Islet precursor cell (in vitro differentiated cells): ENCODE measurements at places on chromosomes 16 and 17.

DNA sequence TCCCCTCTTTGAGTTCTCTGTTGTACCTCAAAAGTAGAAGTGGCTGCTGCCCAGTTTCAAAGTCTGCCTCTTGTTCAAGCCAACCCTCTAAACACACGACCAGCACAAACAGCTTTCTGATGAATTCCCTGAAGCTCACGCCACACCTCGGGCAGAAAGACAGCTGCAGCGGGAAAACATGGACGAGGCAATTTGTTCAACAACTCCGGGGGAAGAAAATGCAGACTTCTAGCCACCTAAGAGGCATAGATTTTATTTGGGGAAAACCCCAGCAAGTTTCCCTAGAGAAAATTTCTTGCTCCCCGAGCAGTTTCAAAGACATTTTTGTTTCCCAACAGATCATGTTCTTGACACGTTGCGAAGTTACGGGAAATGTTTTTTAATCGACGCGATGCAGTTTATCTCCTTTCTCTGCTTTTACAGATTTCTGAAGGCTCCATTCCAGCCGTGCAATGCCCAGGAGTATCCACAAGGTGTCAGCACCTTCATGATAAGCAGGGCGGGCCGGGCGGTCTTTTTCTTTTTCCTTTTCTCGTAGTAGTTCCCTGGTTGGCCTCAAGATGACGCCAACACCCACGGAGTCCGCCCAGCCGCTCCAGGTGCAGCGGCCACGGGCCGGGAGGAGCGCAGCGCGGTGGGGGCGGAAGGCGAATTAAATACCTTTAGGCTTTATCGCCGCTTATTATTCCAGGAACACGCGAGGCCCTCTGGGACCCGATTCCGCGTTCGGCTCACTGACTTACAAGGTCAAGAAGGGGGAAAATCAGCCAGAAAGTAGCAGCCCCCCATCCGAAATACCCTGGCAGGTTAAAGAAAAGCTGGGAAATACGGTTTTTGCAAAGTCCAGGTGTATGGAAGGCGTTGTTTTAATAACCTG is 2.9 kb upstream of the FOXC2 start:
- peak; percentile 92 for DNase-seq

DNA sequence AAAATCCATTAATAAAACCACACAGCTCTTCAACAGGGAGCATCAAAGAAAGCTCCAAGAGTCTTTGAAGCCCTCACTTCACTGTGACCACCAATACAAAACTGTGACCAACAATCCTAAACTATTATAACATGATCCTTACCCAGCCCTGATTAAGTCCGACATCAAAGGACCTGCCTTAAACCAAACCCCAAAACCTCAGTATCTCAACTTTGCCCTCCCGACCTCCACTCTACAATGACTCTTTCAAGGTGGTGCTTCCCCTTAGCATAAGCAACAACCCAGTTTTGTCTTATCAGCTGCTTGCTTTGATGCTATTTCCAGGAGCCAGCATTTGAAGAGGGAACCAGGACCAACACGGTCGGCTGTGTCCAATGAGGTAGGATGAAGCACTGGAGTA is 8.5 kb upstream of the PRSS22 start:
- DNase-seq: no peak

DNA sequence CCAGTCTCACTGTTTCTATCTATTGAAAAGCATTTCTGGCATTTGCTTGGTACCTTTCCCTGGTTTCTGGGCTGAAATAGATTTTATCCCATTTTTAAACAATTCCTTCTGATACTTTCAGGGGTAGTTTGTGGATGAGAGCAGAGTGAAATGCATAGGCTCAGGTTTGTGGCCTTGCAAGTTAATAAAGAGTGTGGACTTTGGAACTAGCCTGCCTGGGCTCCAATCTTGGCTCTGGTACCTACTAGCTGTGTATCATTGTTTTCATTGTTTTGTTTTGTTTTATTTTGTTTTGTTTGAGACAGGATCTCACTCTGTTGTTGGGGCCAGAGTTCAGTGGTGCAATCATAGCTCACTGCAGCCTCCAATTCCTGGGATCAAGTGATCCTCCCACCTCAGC is 175.5 kb downstream of the PRKCB start:
- DNase-seq: no peak

DNA sequence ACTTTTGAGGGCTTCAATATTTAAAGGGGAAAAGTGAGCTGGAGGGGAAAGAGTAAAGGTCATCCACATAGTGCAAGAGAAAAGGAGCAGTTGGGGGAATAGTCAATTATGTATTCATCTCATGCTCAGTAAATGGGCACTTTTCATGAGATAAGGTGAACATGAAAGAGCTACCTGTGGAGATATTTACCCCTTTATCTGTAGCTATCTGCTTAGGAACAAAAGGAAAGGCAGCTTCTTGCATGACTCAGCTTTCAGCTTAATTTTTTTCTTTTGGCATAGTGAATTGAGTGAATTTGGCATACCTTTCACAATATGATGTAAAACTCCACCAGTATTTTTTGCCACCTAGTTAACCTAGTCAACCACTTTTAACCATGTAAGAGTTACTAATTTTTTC is 26.4 kb downstream of the CPD start:
- no peak for DNase-seq

DNA sequence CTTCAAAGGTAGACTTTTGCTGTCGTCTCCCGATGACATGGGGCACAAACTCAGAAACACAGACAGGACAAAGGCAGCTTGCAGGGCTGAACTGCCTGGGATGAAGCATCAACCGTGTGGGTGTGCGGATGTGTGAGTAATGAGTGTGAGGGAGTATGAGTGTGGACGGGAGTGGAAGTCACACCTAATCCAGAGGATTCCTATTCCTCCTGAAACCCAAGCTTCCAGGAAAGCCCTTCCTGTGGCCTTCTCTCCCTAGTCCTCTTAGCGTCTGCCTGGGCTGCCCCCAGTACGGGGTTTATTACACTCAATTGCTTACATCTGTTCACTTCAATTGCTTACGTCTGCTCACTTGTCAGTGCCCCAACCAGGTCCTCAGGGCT is 2.3 kb upstream of the IL4R start:
- no peak for DNase-seq

DNA sequence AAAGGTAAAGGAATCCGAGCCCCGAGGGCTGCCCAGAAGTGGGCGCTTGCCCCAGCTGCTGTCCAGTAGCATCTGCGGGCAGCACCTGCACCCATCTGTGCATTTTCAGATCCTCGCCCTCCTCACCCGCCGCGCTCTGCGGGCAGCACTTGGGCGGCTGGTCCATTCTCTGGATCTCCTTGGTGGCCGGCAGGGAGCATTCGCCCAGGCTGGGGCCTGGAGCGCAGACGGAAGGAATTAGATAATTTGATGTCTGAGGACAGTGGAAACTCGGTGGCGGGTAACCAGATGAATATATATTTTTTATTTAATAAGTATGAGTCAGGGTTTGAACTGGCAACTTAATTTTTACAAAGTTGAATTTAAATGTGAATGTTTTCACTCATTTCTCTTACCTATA is 88.5 kb downstream of the NPIPB11 start:
- DNase-seq: no peak

- DNase-seq: no peak
These were observed 141.1 kb downstream of the MRM1 start for GRCh38 chr17:36742267-36743000.

DNA sequence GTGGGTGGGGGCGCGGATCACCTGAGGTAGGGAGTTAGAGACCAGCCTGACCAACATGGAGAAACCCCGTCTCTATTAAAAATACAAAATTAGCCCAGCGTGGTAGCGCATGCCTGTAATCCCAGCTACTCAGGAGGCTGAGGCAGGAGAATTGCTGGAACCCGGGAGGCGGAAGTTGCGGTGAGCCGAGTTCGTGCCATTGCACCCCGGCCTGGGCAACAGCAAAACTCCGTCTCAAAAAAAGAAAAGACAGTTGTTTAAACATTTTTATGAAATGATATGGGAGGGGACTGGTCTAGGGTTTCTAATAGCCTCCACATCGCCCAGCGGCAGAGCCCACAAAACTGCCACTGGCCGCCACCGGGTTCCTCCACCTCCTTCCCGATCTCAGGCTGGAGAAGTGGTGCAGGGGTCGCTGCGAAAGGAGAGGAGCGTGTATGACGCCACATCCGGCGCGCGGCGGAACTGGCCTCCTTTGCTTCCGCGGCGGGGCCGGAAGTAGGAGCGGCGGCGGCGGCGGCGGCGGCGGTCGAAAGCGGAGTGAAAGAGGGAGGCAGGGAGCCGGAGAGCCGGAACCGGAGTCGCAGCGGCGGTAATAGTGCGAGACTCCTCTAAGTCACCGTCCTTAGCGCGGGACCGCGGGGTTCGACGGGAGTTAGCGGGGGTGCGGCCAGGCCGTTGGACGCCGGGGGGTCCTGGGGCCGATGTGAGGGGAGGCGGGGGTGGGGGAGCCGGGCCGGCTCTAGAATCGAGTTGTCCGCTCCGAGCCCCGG is at the start of gene PPP4C:
Gene PPP4C (plus strand): TSS at position 492 of the 773 bp plus-strand sequence. CDS start 384 bp downstream, outside the sequence.
- peak; percentile 94 for DNase-seq

DNA sequence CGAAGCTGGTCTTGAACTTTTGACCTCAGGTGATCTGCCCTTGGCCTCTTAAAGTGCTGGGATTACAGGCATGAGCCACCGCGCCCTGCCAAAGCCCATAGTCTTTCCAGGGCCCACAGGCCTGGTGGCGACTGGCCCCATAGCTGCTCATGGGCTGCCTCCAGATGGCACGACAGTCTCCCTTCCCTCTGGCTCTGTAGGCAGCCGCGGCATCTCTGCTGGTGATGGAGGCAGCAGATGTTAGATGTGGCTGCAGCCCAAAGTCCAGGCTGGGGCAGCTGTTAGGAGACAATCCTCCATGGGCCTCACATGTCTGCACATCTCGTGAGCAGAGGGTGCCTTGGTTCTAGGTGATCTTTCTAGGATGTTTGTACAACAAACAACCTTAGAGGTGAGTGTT is 69.7 kb upstream of the DNAJA2 start:
- no peak for DNase-seq

DNA sequence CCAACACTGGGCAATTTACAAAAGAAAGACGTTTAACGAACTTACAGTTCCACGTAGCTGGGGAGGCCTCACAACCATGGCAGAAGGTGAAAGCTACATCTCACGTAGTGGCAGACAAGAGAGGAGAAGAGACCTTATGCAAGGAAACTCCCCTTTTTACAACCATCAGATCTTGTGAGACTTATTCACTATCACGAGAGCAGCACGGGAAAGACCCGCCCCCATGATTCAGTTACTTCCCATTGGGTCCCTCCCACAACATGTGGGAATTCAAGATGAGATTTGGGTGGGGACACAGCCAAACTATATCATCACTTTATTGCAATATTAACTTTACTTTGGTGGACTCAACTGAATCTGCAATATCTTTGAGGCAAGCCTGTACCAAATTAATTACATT is 11.9 kb upstream of the ENGASE start:
- DNase-seq: no peak

DNA sequence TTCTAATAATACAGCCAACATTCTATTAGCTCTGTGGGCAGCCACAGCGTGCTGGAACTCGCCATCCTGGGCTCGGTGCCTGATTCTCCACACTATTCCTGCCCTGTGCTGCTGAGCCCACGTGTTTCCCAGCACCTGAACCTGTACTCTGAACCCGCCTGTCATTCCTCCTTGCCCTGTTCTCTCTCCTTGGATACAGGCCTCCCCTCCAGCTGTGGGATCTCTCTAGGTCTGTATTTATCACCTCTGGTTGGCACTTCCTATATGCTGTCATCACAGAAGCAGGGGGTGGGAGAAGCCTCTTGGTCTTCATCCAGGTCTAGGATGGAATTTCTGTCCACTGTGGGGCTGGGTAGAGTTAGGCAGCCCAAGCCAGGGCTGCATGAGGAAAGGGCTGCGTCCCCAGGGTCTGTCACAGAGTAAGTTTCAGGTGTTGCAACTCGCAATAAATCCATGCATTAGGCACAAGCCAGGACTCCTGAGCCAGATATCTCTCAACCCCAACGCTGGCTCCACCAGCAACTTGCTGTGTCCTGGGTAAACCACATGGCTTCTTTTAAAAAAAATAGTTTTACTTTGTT is 56.0 kb downstream of the ABAT start:
- no peak for DNase-seq
